GM12878 (cell line): ENCODE measurements at places on chromosomes 1 and 21. TPM values are rescaled to one million over a fixed set of nuclear protein-coding genes. Genes with fewer than 3 reads are reported as not detected.

DNA sequence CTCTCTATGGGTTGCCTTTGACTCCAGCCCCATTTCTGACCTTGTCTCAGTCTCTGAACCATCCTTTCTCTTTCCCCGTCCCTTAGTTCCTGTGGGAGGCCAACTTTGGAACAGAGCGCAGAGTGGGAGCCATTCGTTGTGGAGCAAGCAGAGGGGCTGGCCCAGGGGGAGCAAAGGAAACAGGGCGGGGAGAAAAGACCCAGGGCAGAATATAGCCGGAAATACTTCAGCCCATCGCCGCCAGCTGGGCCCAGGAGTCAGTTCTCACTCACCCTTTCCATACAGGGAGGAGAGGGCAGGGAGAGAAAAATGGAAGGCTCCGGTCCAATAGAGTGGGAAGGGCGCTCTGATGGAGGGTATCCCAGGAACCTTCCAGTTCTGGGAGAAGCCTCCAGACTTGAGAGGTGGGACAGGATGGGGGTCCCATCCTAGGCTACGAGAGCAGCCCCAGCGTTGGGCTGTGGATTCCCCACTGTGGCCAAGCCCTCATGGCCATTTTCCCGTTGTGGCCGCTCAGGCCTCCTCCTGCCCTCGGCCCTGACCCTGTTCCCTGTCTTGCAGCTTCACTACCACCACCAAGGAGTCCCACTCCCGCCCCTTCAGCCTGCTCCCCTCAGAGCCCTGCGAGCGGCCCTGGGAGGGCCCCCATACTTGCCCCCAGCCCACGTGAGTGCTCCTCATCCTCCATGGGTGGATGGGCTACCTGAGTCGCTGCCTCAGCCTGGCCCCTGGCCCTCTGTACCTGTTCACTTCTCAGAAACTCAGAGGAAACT, 10.9 kb downstream of the PEAR1 start:
- H3K27me3 ChIP-seq = peaks cover 2% of the 10 kb centered on the region; the same call in 1 of the 2 replicates
- H3K4me1 ChIP-seq = no peaks in the 10 kb centered on the region
- no peak overlapping the region for H3K27ac ChIP-seq
- no peaks in the 10 kb centered on the region for H3K36me3 ChIP-seq
- no peak overlapping the region for H3K4me3 ChIP-seq
- no peak for DNase-seq

DNA sequence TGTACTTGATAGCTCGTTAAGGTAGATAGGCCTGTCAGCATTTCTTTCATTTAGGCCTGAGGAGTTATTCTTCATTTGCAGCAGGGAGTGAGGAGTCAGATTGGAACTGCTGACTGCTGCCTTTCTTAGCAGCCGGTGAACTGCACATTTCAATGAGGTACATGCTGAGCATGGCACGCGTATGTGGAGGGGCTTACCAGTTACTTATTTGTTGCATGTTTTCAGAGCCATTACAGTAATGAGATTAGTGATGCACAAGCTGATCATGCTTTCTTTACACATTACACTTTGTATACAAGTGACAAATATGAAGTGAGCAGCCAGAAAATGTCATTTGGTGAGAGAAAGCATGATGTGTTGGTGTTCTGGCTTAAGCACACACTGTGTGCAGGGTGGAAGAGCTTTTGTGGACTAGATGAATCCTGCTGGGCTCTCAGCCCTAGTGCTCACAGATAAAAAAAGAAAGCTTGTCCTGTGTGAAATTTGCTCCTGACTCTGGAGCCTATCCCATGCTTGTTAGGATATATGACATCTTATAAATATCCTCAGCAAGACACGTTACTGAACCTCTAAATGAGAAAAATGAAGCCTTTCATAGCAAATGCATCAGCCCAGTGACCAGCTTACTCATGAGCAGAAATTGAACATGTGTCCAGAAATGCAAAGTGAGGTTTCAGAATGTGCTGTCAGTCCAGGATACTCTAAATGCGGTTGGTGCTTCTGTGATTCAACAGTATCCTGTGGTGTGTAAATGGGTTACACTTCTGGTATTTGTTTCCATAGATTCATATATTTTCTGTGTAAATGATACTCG, 574.7 kb upstream of the ADGRL2 start:
- H3K36me3 ChIP-seq = no peaks in the 10 kb centered on the region
- DNase-seq = peak; percentile 2
- no peaks in the 10 kb centered on the region for H3K27me3 ChIP-seq
- H3K27ac ChIP-seq = no peak overlapping the region

GRCh38 chr1:26361605-26362122, 7.7 kb upstream of the CRYBG2 start:
- peaks cover 5% of the 10 kb centered on the region; the same call in 1 of the 2 replicates for H3K27me3 ChIP-seq
- no peaks in the 10 kb centered on the region; the same call in 1 of the 2 replicates for H3K4me1 ChIP-seq
- no peak for DNase-seq
- H3K4me3 ChIP-seq = no peak overlapping the region

DNA sequence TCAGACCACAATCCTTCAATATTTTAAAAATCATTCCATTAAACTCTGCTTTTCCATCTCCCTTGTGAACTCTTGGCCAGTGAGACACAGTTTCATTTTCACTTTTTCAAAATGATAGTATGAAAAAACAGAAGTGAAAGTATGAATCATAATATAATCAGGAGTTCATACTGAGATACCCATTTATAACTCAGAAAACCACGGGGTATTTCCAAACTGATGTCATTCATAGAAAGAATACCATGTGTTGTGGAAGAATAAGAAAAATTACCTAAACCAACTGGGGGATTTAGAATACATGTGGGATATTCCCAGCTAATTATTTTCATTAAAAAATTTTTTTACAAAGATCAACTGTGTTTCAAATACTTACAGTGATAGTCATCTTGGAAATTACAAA, 149.9 kb downstream of the MRPL39 start:
- no peaks in the 10 kb centered on the region for H3K27me3 ChIP-seq
- peak; percentile 83 for DNase-seq
- peaks cover 52% of the 10 kb centered on the region for H3K4me1 ChIP-seq
- no peak overlapping the region for H3K4me3 ChIP-seq
- H3K27ac ChIP-seq = peak overlapping the region; percentile 98
- H3K36me3 ChIP-seq = no peaks in the 10 kb centered on the region

DNA sequence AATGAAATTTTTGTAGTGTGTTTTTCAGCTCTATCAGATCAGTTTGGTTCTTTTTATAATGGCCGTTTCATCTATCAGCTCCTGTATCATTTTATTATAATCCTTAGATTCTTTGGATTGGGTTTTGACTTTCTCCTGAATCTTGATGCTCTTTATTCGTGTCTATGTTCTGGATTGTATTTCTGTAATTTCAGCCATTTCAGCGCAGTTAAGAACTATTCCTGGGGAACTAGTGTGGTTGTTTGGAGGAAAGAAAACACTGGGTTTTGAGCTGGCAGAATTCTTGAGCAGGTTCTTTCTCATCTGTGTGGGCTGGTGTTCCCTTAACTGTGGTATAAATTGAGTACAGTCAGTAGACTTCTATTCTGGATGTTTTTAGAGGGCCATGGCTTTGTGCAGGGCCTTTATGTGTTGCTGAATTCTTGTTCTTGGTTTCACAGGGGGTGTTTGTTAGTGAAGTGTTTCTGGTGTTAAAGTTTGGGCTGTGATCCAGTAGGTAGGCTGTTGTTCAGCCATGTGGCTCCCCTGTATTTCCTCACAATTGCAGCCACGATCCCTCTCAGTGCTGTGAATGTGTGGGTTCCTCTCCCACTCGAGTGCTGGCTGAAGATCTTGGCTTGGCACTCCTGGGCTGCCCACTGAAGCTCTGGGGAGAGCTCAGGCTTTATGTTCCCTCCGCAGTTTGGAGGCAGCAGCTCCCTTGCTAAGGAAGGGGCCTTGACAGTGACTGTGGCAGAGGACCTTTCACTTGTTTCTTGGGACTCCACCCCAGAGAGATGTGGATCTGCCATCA, 56.0 kb upstream of the CCDC190 start:
- H3K27me3 ChIP-seq = no peaks in the 10 kb centered on the region; the same call in 1 of the 2 replicates
- no peaks in the 10 kb centered on the region for H3K36me3 ChIP-seq
- H3K4me1 ChIP-seq = no peaks in the 10 kb centered on the region
- DNase-seq = no peak
- no peak overlapping the region for H3K4me3 ChIP-seq

DNA sequence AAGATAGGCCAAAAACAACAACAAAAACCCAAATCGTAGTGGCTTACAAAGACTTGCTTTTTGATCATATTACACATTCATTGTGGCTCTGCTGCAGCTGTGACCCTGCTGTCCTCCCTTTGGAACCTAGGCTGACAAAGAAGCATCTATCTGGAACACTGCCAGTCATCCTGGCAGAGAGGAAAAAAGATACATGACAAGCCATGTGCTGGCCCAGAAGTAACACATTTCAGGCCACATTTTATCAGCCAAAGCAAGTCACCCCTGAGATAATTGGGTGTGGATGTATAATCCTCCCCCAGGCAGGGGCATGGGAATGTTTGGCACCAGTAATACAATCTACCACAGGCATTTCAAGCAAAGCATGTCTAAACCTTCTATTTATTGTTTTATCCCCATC, 37.2 kb upstream of the AGO1 start:
- DNase-seq = no peak
- H3K4me3 ChIP-seq = no peak overlapping the region
- H3K36me3 ChIP-seq = no peaks in the 10 kb centered on the region; the same call in 1 of the 2 replicates
- no peak overlapping the region for H3K27ac ChIP-seq
- H3K27me3 ChIP-seq = no peaks in the 10 kb centered on the region

GRCh38 chr1:19049798-19050197, 93.3 kb upstream of the IFFO2 start:
- no peaks in the 10 kb centered on the region; the same call in 1 of the 2 replicates for H3K27me3 ChIP-seq
- H3K4me3 ChIP-seq = no peak overlapping the region
- H3K36me3 ChIP-seq = no peaks in the 10 kb centered on the region
- no peaks in the 10 kb centered on the region for H3K4me1 ChIP-seq
- H3K27ac ChIP-seq = no peak overlapping the region
- DNase-seq = no peak

DNA sequence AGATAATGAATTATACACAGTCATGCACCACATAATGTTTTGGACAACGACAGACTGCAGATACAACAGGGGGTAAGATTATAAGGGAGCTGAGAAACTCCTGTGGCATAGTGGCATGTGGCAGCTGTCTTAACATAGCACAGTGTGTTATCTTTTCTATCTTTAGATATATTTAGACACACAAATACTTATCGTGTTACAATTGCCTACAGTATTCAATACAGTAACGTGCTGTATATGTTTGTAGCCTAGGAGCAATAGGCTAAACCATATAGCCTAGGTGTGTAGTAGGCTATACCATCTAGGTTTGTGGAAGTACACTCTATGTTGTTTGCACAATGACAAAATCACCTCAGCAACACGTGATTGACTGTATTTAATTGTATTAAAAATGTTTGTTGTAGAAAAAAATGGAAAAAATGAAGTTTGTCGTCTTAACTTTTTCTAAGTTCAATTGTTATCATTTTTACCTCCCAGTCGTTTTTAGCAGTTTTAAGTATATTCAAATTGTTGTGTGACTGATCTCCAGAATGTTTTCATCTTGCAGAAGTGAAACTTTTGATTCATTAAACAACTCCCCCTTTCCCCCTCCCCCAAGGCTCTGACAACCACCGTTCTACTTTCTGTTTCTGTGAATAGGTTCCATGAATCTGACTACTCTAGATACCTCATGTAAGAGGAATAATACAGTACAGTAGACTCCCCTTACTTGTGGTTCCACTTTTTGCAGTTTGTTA, 351.0 kb upstream of the B3GALT2 start:
- H3K36me3 ChIP-seq = no peaks in the 10 kb centered on the region
- peak overlapping the region; percentile 20; the same call in 1 of the 2 replicates for H3K27ac ChIP-seq
- DNase-seq = peak; percentile 79
- H3K4me1 ChIP-seq = peaks cover 30% of the 10 kb centered on the region
- no peak overlapping the region for H3K4me3 ChIP-seq

DNA sequence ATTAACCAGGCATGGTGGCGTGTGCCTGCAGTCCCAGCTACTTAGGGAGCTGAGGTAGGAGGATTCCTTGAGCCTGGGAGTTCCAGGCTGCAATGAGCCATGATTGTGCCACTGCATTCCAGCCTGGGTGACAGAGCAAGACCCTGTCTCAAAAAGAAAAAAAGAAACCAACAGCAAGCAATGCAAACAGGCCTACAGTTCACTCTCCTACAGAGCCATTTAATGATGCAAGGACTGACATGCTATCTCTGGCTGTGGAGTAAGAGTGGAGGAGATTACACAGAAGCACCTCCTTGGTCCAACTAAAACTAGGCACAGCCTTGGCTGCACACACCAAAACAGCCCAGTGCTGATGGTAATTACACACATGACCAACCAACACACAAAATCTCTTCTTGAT, 127.5 kb upstream of the SOD1 start:
- no peak overlapping the region for H3K4me3 ChIP-seq
- no peak overlapping the region for H3K27ac ChIP-seq
- no peaks in the 10 kb centered on the region for H3K4me1 ChIP-seq

DNA sequence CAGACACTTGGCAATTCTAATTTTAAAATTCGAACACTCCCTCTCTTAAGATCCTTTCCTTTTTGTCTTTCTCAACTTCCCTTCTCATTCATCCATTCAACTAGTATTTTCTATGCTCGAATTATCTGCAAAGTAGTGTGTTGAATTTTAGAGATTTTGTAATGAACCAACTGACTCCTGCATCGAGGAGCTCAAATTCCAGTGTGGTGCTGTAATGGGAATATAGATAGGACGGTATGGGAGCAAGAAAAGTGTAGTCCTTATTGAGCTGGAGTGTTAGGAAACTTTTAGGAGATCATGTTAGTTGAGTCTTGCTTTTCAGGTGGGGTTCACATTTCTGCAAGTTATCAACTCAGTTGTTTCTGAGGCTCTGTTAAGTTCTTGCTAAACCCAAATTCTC, 897.5 kb downstream of the TTLL7 start:
- no peaks in the 10 kb centered on the region for H3K27me3 ChIP-seq
- H3K4me1 ChIP-seq = no peaks in the 10 kb centered on the region
- H3K27ac ChIP-seq = no peak overlapping the region
- no peak for DNase-seq
- no peaks in the 10 kb centered on the region for H3K36me3 ChIP-seq

DNA sequence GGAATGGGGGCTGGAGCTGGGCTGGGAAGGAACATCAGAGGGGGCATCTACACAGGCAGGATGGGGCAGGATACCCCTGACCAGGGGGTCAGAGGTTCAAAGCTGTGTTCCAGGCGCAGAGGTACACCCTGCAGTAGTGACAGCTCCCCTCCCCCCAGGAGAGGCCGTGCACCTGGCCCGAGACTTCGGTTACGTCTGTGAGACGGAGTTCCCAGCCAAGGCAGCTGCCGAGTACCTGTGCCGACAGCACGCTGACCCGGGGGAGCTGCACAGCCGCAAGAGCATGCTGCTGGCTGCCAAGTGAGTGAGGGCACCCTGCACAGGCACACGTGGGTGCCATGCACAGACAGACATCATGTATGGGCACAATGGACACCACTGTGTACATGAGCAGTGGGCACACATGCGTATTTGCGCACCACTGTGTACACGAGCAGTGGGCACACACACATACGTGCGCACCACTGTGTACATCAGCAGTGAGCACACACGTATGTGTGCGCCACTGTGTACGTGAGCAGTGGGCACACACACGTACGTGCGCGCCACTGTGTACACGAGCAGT, 17.4 kb downstream of the TFAP2E start:
- no peaks in the 10 kb centered on the region for H3K4me1 ChIP-seq
- no peaks in the 10 kb centered on the region for H3K36me3 ChIP-seq
- DNase-seq = no peak
- no peaks in the 10 kb centered on the region for H3K27me3 ChIP-seq

- H3K27ac ChIP-seq = peak overlapping the region; percentile 98
- no peaks in the 10 kb centered on the region for H3K27me3 ChIP-seq
- H3K4me3 ChIP-seq = no peak overlapping the region
- DNase-seq = no peak
- peaks cover 58% of the 10 kb centered on the region for H3K4me1 ChIP-seq
Measured at GRCh38 chr1:160550572-160551034, 27.5 kb upstream of the SLAMF6 start.

SLC26A9 gene
- 0.11 and 0.15 TPM in 2 replicates for total RNA-seq

C8A gene
- 0.19 TPM in 1 of 2 replicates, not detected in the other for total RNA-seq

ARHGAP30 gene
- 136 and 143 TPM in 2 replicates for total RNA-seq

MYOM3 gene
- total RNA-seq = not detected in 2 replicates

RBP7 gene
- total RNA-seq = not detected in 2 replicates
